ENCODE measurements at places on chromosomes 7 and 10.

DNA sequence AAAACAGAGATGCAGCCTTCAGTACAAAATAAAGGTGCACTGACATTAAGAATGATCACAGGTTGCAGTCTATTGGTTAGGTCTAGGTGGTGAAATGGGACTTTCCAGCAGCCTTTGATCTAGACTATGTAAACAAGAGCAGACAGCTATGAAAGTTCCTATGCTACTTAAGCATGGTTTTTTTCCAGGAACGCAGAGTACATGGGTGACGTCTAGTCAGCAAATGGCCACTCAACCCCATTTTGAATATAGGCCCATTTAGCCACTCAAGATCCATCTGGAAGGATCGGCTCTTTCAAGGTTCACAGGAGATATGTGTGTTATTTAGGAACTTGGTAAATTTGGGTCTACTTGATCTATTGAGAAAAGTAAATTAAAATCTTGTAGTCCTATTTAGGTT lies 1424.6 kb upstream of the LRRTM3 start:
- DNase-seq, result no peak

GRCh38 chr7:35714407-35714806 lies 19.5 kb upstream of the HERPUD2 start:
- DNase-seq, result no peak

GRCh38 chr10:70782086-70782745 lies 3.0 kb downstream of the TBATA start:
- no peak for DNase-seq

DNA sequence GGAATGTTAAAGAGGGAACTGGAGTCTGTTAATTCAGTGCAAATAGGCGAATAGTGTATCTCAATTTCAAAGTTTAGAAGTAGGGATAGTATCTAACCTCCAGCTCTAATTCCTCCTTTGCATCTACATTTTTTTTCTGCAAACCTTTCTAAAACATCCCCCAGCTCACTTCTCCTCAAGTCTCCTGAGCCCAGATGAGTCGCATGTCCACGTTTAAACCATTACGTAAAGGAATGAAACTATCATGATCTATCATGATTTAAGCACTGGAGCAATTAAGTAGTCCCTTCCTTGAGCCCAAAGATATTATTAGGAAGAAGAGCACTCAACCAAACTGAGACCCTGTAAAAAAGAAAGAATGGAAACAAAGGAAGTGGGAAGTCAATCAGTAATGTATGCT lies 29.9 kb downstream of the GPR22 start:
- DNase-seq, result no peak

DNA sequence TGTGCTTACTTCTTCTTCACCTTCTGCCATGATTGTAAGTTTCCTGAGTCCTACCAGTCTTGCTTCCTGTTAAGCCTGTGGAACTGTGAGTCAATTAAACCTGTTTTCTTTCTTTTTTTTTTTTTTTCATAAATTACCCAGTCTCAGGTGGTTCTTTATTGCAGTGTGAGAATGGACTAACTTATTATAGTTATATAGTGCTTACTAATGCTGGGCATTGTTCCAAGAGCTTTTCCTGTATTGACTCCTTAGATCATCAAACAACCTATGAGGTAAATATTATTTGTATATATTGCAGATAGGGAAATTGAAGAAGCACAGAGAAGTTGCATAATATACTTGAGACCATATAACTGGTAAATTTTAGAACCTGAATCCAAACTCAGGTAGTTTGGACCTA lies 98.1 kb downstream of the MBL2 start:
- no peak for DNase-seq

- DNase-seq, result no peak
These were observed 86.9 kb downstream of the ZNF277 start for GRCh38 chr7:112293416-112293815.

DNA sequence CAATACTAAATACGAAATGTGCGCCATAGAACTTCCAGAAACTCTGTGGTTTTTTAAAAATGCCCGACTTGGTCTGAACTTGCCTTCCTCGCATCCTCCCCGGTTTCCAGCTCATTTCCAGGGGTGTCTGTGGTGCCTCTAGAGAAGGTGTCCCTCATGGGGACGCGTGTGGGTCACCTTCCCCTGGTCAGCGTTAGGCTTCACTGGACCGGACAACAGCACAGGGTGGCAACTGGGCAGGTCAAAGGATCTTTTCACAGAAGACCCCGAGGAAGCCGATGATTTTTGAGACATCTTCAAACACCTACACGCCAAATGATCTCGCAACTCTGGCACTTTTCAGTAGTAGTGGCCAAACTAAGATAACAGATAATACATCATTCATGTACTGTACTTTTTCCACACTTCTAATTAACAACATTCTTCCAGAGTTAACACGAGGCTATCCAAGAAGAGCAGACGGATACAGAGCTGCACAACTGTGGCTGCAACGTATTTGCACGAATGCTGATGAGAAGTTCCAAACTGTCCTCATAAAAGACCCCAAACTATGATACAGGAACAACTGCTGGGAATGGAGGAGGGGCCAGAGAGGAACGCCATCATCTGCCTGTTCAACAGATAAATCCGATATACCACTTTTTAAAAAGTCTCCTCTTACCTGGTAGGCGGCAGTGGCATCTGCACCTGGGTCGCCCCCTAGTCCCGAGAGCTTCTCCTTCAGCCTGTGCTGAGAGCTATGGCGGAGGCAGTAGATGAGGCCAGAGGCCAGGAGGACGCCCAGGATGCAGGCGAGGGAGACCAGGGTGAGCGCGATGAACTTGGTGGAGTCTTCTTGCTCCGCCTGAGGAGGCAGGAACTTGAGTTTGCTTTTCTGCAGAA lies 345.5 kb downstream of the DNAJB6 start:
- DNase-seq, result no peak

- no peak for DNase-seq
These were observed 132.9 kb downstream of the ADRA2A start for GRCh38 chr10:111209692-111210091.

GRCh38 chr7:14905764-14906163 lies 3.2 kb upstream of the DGKB start:
- DNase-seq, result no peak

DNA sequence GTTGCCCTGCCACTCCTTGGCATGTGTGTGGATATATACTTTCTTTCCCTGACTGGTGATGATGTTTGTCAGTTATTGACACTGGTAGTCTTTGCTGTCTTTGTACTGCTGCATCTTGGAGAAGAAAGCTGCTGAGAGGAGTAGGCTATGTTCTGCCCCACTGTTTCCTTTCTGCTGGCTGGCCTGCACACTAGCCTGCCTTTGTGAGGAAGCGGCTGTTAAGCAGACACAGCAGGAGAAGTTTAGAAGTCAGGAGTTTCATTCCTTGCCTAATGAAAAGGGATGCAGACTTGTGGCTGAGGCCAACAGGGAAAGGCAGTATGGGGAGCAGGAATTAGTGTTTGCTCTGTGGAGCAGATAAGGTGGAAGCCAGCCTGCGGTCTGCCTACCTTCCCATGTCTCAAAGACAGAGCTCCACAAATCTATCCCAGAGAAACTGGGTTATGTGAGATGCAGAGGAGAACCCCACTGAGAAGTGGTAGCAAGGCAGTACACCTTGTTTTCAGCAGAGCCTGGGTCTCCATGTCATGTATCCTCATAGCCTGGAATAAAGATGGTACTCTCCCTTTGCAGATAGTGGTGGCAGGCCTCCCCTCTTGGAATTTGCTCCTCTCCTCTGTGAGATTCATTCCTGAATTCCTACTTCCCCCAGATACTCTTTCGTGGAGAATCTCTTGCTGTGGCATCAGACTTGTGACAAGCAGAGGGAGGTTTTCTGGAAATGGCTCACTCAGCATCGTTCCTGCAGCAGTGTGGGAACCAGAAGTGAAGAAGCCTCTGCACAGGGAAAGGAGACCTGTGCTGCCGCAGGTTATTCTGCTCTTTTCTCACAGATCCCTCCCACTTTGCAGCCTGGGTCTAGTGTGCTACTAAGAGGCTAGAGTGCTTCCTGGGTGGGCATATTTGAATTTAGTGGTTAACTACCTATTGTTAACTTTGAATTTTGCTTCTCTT lies 130.2 kb downstream of the LRRC4 start:
- no peak for DNase-seq

DNA sequence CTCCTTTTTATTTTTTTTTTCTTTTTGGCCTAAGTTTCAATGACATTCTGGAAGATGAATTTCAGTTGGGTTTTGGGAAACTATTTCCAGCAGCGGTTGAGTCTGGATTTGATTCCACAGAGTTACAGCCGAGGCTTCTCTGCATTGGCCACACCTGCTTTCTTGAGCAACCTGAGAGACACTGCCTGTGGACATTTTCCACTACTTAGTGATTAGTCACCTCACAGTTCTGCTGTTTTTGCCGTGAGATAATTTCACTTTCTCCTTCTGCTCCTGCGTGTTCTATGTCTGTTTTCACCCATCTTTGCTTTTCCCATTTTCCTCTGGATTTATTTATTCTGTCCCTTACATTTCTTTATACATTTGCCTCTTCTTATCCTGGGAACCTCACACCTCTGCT lies 243.0 kb downstream of the BICC1 start:
- DNase-seq, result no peak

DNA sequence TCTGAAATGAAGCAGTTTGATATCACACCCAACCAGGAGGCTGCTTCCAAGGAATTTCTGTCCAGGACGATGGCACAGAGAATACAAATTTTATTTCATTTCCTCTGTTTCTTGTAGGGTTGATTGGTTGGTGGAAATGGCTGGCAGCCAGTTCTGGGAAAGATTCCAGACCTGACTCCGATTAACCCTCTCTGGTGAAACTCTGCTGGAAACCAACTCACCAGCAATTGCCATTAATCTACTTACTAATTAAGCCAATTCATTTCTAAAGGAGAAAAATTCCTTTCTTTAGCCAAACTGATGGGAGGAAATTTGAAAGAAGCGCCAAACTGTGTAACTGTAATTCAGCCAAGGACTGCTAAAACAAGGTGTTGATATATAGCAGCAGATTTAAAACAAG lies 10.7 kb downstream of the PTF1A start:
- no peak for DNase-seq

GRCh38 chr7:2353936-2354185 lies 766 bp upstream of the EIF3B start:
- DNase-seq, result peak; percentile 4

GRCh38 chr7:151076863-151077704 lies 3.5 kb downstream of the FASTK start:
- no peak for DNase-seq

DNA sequence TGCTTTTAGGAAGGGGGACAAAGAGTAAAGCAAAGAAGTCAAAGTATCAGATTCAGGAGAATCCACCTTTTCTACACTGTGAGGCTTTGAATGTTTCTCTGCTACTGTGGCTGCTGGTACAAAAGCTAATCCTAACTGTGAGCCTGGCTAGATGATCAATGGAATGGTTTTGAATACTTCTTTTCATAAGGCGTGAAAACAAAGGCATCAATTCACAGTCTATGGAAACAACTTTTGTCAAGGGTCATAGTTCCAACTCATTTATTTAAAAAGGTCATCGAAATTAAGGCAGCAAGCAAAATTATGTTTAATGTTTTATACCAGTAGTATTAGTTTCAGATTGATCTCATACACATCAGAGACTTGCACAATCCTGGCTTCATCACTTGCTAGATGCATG lies 118.1 kb downstream of the CTTNBP2 start:
- no peak for DNase-seq

DNA sequence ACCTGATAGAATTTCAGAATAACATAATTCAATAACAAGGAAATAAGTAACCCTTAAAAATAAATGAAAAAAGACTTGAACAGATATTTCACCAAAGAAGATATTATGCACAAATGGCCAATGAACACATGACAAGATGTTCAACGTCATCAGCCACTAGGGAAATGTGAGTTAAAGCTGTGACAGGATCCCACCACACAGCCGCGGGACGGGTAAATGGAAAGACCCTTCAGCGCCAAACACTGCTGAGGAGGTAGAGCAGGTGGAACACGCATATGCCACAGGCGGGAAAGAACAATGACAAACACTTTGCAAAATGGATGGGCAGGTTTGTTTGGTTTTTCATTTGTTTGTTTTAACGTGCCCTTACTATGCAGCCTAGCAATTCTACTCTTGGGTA lies 86.1 kb upstream of the RNF32 start:
- DNase-seq, result no peak

DNA sequence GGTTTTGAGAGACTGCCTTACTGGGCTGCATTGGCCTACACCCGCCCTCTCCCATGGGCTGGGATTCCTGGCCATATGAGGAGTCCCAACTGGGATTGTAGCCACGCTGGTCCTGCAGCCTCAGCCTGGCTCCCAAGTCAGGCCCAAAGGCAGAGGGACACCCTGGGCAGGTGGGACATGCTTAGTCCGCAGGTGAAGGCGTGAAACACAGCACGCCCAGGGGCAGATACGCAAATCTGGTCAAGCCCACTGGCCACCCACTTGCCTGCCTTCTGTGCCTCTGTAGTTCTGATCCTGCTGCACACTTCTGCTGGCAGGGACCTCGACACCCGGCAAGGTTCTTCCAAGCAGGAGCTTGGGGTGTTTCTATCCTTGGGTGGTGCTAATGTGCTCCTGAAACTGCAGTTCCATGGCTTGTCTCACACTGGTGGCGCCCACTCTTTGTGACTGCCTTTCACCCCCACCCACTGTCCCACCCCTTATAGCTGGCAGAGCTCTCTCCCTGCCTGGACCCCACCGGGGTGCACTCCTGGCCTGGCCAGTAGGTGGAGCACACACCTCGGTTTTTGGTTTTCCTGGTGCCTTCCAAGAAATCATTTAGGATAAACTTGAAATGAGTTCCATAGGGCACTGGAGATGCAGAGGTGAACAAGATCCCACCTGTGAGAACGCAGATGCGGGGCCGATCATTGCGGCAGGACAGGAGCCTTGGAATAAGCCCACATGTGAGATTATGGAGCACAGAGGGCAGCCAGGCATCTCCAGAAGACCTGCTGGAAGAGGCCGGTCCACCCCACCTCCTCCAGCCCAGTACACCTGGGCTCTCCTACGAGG lies 47.9 kb downstream of the MKI67 start:
- no peak for DNase-seq

- peak; percentile 39 for DNase-seq
These were observed 31.9 kb downstream of the ANXA11 start for GRCh38 chr10:80173466-80173865.

DNA sequence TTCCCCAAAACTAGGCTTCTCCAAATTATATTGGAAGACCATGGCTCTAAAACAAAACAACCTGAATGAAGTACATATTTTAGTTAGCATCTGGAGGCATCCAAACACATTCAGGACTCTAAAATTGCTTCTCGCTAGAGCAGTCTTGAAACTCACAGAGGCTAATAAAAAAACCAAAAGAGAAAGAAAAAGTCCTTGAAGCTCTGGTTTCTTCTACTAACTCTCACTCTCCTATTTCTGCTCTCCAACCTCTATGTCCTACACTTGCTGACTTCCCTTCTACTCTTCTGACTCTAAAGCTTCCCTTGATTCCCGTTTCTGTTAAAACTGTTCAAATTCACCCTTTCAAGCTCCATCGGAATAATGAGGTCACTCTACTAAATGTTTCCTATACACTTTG lies 370.7 kb upstream of the HPS1 start:
- no peak for DNase-seq

- DNase-seq, result no peak
These were observed 6.5 kb upstream of the PODXL start for GRCh38 chr7:131562941-131563340.

- DNase-seq, result no peak
These were observed 29.5 kb downstream of the PLXDC2 start for GRCh38 chr10:19845503-19846368.

GRCh38 chr7:95322396-95322795 lies 1.9 kb downstream of the PON1 start:
- no peak for DNase-seq
